Activated naive CD8-positive, alpha-beta T cell treated with anti-CD3 and anti-CD28 coated beads, Interleukin-2, amount 10 ng/mL, durations not matched to agents 7 days and 5 days (primary cell): ENCODE measurements at places on chromosomes 12 and 14. TPM values are rescaled to one million over a fixed set of nuclear protein-coding genes. Genes with fewer than 3 reads are reported as not detected.
A peak's percentile ranks its signal among the peaks of the same experiment; 100 is the strongest.

TGM1 gene
- 5.7 TPM for total RNA-seq

KCNH5 gene
- total RNA-seq: not detected

SETD3 gene
- 64.4 TPM for total RNA-seq

CMA1 gene
- total RNA-seq: 0.33 TPM

CLEC12A gene
- 5.2 TPM for total RNA-seq

KRT2 gene
- total RNA-seq: not detected

GRCh38 chr12:96153131-96153725, 40.9 kb upstream of the ELK3 start:
- H3K27ac ChIP-seq: no peak overlapping the region
- H3K4me3 ChIP-seq: no peak overlapping the region
- H3K36me3 ChIP-seq: no peaks in the 10 kb centered on the region
- H3K4me1 ChIP-seq: no peaks in the 10 kb centered on the region
- H3K27me3 ChIP-seq: peaks cover 2% of the 10 kb centered on the region
- no peak for DNase-seq

GRCh38 chr12:64400041-64400440, 4.2 kb upstream of the XPOT start:
- H3K27me3 ChIP-seq: peaks cover 7% of the 10 kb centered on the region
- DNase-seq: no peak
- no peaks in the 10 kb centered on the region for H3K36me3 ChIP-seq
- no peak overlapping the region for H3K4me3 ChIP-seq

DNA sequence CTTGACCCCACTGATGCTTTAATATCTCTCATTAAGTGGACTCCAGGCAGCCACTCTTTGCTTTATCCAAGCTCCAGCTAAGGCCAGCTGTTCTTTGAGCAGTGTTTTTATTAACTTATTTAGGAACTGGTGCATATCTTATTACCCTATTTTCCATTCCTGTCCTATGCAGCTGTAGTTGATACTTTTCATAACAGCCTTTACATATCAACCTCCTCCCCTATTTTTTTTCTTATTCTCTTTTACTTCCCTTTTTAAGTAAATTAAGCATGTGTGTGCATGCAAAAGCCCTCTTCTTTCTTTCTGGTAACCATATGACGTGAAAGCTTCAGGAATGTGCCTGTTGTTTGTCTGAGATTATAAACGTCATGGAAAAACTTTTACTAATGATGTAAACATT, 121.2 kb downstream of the PTPRQ start:
- no peaks in the 10 kb centered on the region for H3K4me1 ChIP-seq
- H3K4me3 ChIP-seq: no peak overlapping the region
- no peaks in the 10 kb centered on the region for H3K27me3 ChIP-seq

DNA sequence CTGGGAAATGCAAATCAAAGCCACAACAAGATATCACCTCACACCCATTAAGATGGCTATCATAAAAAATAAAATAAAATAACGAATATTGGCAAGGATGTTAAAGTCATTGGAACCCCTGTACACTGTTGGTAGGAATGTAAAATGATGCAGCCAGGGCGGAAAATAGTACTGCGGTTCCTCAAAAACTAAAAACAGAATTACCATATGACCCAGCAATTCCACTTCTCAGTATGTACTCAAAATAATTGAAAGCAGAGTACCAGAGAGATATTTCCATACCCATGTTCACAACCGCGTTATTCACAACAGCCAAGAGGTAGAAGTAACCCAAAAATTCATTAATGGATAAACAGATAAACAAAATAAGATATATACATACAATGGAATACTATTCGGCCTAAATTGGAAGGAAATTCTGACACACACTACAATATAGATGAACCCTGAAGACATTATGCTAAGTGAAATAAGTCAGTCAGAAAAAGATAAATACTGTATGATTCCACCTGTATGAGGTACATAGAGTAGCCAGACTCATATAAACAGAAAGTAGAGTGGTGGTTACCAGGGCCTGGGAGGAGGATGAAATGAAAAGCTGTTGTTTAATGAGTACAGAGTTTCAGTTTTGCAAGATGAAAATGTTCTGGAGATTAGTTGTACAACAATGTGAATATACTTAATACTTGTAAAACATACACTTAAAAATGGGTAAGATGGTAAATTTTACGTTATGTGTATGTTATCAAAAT, 84.6 kb downstream of the TXNDC16 start:
- H3K27ac ChIP-seq: no peak overlapping the region
- DNase-seq: no peak
- H3K27me3 ChIP-seq: no peaks in the 10 kb centered on the region
- peaks cover 24% of the 10 kb centered on the region for H3K4me1 ChIP-seq
- H3K36me3 ChIP-seq: peaks cover 48% of the 10 kb centered on the region

DNA sequence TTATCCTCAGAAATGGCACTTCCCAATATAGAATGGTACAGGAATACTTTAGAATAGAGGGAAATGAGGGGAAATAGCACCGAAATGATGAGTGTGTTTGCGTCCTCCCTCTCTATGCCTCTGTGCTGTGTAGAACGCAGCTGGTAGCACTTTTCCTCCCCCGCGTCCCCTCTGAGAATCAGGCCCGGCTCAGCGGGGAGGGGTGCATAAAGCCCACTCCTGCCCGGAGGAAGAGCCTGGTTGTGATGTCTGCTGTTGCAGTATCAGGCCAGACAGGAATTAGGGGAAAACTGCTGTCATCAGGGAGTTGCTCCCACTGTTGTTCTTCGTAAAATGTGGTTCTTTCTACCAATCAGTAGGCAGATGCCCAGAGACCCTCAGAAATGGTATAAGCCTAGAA, 76.0 kb downstream of the GALNT8 start:
- H3K36me3 ChIP-seq: no peaks in the 10 kb centered on the region
- no peak overlapping the region for H3K4me3 ChIP-seq
- no peak for DNase-seq
- H3K4me1 ChIP-seq: no peaks in the 10 kb centered on the region

GRCh38 chr12:6065863-6066199, 58.6 kb downstream of the VWF start:
- peaks cover 10% of the 10 kb centered on the region for H3K4me1 ChIP-seq
- DNase-seq: no peak
- H3K4me3 ChIP-seq: no peak overlapping the region
- no peak overlapping the region for H3K27ac ChIP-seq

DNA sequence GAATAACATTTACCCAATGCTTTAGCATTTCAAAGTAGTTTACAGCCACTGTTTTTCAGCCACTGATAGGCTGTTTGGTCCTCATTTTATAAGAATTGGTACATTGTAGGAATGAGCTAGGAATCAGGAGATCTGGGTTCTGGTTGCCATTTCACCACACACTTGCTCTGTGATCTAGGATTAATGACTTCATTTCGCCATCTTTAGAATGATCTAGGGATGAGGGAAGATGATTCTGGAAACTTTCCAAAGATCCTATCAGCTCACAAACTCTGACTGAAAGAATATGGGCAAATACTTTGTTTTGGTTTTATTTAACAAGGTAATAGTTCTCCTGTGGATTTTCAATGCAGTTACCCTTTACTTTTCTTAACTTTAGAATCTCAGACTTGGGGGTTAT, 155.0 kb downstream of the GCH1 start:
- no peak overlapping the region for H3K27ac ChIP-seq
- H3K27me3 ChIP-seq: no peaks in the 10 kb centered on the region
- H3K4me3 ChIP-seq: no peak overlapping the region
- H3K4me1 ChIP-seq: peaks cover 29% of the 10 kb centered on the region
- H3K36me3 ChIP-seq: peaks cover 10% of the 10 kb centered on the region

DNA sequence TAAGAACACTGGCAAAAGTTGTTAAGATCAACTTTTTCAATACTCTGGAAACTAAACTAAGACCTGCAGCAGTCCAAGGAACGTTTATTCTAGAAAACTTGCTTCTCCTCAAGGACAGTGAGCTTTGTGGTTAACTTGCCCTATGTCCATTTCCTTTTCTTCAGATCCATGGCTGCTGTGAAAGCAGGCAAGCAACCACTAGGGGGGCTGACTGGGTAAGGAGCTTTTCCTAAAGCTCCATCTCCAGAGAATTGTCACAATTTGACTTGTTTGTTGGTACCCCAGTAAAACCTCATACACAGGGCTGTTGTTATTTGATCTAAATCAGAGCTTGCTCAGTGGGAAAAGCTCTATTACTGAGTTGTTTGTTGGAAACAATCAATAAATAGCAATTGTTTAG, 10.1 kb upstream of the RPL10L start:
- H3K27ac ChIP-seq: no peak overlapping the region
- no peak for DNase-seq
- no peaks in the 10 kb centered on the region for H3K36me3 ChIP-seq
- no peaks in the 10 kb centered on the region for H3K4me1 ChIP-seq
- H3K27me3 ChIP-seq: no peaks in the 10 kb centered on the region

DNA sequence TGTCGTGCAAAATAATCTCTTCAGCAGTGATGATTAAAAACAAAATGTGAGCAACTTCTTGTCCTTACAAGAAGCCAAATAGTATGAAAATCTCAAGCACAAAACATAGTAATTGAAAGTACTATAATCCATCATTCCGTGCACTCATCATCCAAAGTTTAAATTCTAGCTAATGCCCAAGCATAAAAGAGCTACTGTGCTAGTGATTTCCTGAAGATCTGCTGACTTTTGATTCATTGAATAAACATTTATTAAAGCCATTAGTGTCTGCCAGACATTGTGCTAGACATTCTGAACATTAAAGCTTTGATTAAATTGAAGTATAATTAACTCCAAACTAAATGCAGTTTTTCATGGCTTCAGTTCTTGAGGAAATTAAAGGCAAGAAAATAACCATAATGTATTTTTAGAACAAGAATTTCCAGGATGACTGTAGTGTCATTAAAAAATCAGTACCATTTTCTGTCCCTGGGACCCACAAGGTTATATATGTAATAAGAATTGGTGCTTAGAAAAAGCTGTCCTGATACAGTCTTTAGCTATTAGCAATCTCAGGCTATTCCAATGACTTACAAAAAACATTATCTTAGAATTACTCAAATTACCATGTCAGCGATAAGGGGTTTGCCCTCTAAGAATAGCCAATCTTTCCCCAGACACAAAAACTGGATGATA, 71.7 kb downstream of the CMAS start:
- H3K27ac ChIP-seq: no peak overlapping the region
- H3K4me3 ChIP-seq: no peak overlapping the region
- peaks cover 7% of the 10 kb centered on the region for H3K27me3 ChIP-seq

DNA sequence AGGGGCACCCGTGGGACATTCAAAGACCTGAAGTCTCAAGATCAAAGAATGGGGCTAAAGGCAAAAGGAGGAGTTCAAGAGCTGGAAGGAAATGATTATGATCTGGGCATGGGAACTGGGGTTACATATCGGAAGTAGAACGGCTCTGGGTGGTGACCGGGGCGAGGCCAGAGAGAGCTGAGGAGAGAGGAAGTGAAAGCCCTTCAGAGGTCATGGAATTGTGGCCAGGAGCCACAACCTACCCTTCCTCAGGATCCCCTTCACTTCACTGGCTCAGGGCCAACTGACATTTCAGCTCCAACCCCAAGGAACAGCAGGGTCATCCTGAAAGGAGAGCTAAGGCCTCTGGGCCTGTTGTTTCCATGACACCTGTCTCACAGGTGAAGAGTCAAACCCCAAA, 57.8 kb downstream of the GALNT16 start:
- H3K27me3 ChIP-seq: peaks cover 2% of the 10 kb centered on the region
- no peak for DNase-seq
- H3K27ac ChIP-seq: no peak overlapping the region
- no peaks in the 10 kb centered on the region for H3K4me1 ChIP-seq
- no peaks in the 10 kb centered on the region for H3K36me3 ChIP-seq

DNA sequence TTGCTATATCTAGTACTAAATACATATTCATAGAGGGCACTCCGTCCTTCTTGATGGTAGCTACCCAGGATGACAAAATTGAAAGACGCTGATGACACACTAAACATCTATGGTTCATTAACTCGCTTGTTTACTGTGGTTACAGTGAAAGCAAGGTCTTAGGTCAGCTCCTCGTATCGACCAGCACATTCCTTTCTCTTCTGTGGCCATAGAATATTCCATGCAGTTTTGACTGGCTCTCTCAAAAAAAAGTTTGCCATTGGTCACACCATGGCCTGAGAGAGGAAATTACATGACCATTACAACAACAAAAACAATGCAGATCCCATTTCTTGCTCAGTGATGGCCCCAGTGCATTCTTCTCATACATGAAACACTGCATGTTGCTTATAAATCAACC, 411.4 kb upstream of the SOX5 start:
- DNase-seq: no peak
- H3K27me3 ChIP-seq: no peaks in the 10 kb centered on the region
- no peak overlapping the region for H3K27ac ChIP-seq
- H3K36me3 ChIP-seq: no peaks in the 10 kb centered on the region
- H3K4me1 ChIP-seq: no peaks in the 10 kb centered on the region
- no peak overlapping the region for H3K4me3 ChIP-seq

DNA sequence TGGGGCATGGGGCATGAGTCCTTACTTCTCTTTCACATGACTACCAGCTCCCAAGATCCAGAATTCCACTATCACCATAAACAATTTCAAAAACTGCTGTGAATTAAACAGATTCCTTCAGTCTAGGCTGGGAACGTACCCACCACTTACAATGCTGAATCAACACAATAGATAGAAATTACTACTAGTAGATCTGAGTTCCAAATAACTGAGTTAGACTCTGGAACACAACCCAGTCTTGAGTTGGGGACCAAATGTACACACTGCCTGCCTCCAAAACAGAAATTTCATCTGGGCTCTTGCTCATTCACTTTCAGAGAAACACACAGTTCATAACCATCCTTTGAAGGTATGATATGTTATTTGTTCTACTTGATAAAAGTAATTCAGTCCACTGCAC, 8.9 kb downstream of the CORO1C start:
- no peak overlapping the region for H3K4me3 ChIP-seq
- no peaks in the 10 kb centered on the region for H3K27me3 ChIP-seq
- H3K36me3 ChIP-seq: no peaks in the 10 kb centered on the region
- DNase-seq: no peak

DNA sequence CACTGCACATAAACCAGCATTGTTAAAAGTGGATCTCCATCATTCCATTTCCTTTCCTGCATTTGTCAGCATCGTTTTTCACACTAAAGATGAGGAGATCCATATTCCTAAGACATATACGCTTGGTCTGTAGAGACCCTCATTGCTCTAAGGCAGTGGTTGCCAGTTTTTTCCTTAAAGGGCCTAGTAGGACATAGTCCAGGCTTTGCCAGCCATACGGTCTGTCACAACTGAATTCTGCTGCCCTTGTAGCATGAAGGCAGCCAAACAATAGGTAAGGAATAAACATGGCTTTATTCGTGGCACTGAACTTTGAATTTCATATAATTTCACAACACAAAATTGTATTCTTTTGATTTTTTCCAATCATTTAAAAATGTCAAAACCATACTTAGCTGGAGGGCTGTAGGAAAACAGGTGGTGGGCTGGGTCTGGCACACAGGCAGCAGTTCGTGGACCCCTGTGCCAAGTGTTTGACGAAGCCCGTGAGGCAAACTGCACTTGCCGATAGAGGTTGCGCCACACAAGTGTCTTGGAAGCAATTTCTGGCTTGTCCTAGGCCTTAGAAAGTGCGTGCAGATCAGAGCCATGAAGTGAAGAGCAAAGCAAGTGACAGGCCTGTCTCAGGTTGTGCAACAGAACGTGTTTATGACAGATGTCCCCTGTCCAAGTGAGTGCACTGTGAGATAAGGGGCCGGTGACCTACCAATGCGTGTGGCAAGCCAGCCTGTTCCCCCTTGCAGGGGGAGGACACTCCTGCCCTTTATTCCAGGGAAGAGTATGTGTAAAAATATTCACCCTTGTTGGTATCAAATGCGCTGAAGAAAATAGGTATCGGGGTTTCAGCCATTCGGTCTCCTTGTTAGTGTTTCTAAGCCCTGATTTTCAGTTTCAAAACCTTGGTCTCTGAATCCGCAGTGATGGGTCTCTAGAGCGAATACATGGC, 916 bp upstream of the CHPT1 start:
- H3K27ac ChIP-seq: peak overlapping the region; percentile 82
- peaks cover 2% of the 10 kb centered on the region for H3K27me3 ChIP-seq
- DNase-seq: peak; percentile 38
- no peaks in the 10 kb centered on the region for H3K36me3 ChIP-seq
